Body of pancreas (tissue), 4 donors: ENCODE measurements at places on chromosomes 13 and 19.

DNA sequence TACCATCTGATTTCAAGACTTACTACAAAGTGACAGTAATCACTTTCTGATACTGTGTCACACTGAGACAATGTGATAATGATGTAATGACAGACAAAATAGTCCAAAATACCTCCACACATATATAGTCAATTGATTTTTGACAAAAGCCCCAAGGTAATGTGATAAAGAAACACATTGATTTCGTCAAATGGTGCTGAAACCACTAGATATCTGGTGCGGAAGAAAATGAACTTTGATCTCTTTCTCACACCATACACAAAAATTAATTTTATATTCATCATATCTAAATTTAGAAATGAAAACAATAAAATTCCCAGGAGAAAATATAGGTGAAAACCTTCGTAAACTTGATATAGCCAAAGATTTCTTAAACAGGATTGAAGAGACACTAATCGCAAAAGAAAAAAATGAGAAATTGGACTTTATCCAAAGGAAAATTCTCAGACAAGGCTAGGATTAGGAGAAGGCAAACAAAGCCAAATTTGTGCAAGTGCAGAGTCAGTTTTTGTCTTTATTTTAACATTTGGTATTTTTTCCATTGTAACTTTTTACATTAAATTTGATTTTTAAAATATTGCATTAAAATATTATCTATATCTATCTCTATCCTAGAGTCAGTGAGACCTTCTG, 739.9 kb downstream of the DIAPH3 start:
- DNase-seq: no peak

- DNase-seq: peak; percentile 34
Observed at GRCh38 chr19:33303791-33304345, 1.5 kb upstream of the CEBPA start.

GRCh38 chr13:79939689-79940088, 401.2 kb downstream of the SPRY2 start:
- no peak for DNase-seq

DNA sequence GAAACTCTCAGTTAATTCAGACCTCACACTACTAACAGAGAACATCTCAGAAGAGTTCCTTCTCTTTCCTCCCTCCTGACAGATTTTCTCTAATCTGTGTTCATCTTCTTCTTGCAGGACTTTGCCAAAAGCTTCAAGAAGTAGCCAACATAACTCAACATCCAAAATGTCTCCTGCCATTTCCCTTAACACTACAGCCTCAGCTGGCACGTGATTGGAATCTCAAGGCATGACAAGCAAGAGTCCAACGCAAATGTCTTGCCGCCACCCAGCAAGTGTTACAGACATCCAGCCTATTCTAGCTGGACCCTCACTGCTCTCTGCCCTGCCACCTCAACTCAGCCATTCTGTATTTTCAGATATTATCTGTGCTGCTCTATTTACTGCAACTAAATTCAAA, 135.1 kb downstream of the DNAJC15 start:
- DNase-seq: no peak

DNA sequence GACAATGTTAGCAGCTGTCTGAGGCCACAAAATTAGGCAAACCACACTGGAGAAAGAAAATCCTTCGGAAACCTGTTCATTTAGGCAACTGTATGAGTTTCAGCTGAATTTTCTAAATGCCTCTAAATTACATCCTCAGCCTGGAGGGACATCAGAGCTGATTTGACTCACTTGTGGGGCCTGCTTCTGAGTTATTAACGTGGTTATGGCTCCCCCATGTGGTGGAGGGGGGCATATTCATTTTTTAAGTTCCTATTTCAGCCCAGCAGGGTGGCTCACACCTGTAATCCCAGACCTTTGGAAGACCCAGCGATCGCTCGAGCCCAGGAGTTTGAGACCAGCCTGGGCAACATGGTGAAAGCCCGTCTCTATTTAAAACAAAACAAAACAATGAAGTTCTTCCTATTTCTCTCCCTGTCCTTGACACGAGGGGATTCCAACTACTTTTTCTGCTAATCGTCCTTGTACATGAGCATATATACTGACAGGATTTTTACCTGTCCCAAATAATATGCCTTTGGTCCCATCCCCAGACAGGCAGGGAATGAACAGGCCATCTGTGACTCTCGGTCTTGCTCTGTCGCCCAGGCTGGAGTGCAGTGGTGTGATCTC, 31.5 kb upstream of the HIF3A start:
- DNase-seq: peak; percentile 74

GRCh38 chr13:36998624-36999041, 507 bp downstream of the ALG5 start:
- DNase-seq: peak; percentile 24

- DNase-seq: peak; percentile 69
Observed at GRCh38 chr13:74287724-74288169, 153.5 kb upstream of the KLF12 start.

GRCh38 chr13:79771493-79771892, 290.5 kb downstream of the NDFIP2 start:
- no peak for DNase-seq

GRCh38 chr13:96112936-96113335, 23.0 kb downstream of the HS6ST3 start:
- DNase-seq: no peak

GRCh38 chr19:49423985-49424303, 703 bp upstream of the PTH2 start:
- no peak for DNase-seq

GRCh38 chr19:39166571-39167391, 30.0 kb upstream of the NCCRP1 start:
- DNase-seq: peak; percentile 88

- DNase-seq: no peak
Observed at GRCh38 chr13:100534147-100534843, 54.3 kb downstream of the GGACT start.

- DNase-seq: no peak
Observed at GRCh38 chr19:28208745-28209144, 1004.2 kb downstream of the UQCRFS1 start.

GRCh38 chr13:28336193-28336657, 158.7 kb downstream of the FLT1 start:
- no peak for DNase-seq

- peak; percentile 59 for DNase-seq
Observed at GRCh38 chr13:27830010-27830409, 37.7 kb downstream of the GSX1 start.

GRCh38 chr13:110446575-110446890, 115.0 kb downstream of the RAB20 start:
- DNase-seq: no peak

GRCh38 chr19:5048091-5048726, 79.3 kb downstream of the KDM4B start:
- peak; percentile 85 for DNase-seq

- DNase-seq: no peak
Observed at GRCh38 chr13:40404967-40405716, 261.3 kb downstream of the FOXO1 start.

GRCh38 chr13:23443110-23443509, 9.6 kb upstream of the SACS start:
- no peak for DNase-seq

- DNase-seq: peak; percentile 16
Observed at GRCh38 chr19:41364524-41365391, 809 bp upstream of the B9D2 start.
